ENCODE measurements at places on chromosomes 1 and 21. TPM values are rescaled to one million over a fixed set of nuclear protein-coding genes. Genes with fewer than 3 reads are reported as not detected.

Gene ADAM30
- total RNA-seq: not detected

Gene S100A3
- total RNA-seq: 36.0 TPM

Gene MYBPH
- total RNA-seq: 2.1 TPM

Gene SDHC
- 28.4 TPM for total RNA-seq

Gene MUTYH
- 10.9 TPM for total RNA-seq

Gene MNDA
- 26.3 TPM for total RNA-seq

Gene CRYZ
- 30.4 TPM for total RNA-seq

Gene SH2D2A
- 0.89 TPM for total RNA-seq

Gene NMNAT2
- 0.79 TPM for total RNA-seq

Gene BCAN
- total RNA-seq: 2.1 TPM

Gene CD247
- total RNA-seq: 1.2 TPM

Gene B4GALT2
- 20.8 TPM for total RNA-seq

Gene PMF1
- total RNA-seq: 33.9 TPM

Gene CFAP107
- not detected for total RNA-seq

Gene PPT1
- 47.3 TPM for total RNA-seq

Gene ERMAP
- 10.9 TPM for total RNA-seq

Gene ADAMTS4
- total RNA-seq: 6.8 TPM

Gene FNDC5
- total RNA-seq: 25.4 TPM

Gene H6PD
- 32.6 TPM for total RNA-seq

Gene TTC22
- 3.6 TPM for total RNA-seq

Gene TFF3
- total RNA-seq: 5.1 TPM

Gene TMEM52
- total RNA-seq: 3.6 TPM

Gene STK40
- total RNA-seq: 17.9 TPM

Gene GABRD
- 2.2 TPM for total RNA-seq

Gene RHBDL2
- total RNA-seq: 2.2 TPM

Gene HYI
- total RNA-seq: 27.5 TPM

Gene KCNE1
- 3.4 TPM for total RNA-seq

Gene RPS27
- 2,280 TPM for total RNA-seq

Gene PRAMEF9
- total RNA-seq: not detected

Gene COL8A2
- total RNA-seq: 10.7 TPM

Gene SPRR1A
- total RNA-seq: 6.1 TPM

Gene SMCP
- total RNA-seq: not detected

Gene C1orf141
- total RNA-seq: not detected

Gene LYSMD1
- total RNA-seq: 7.3 TPM

Gene ADGRL2
- total RNA-seq: 172 TPM

Gene AADACL3
- total RNA-seq: 6.1 TPM

Gene LRRIQ3
- total RNA-seq: 0.99 TPM

Gene SYTL1
- total RNA-seq: 22.7 TPM

Gene CYP4A11
- not detected for total RNA-seq

Gene CD1E
- total RNA-seq: 2.7 TPM

Gene VWA1
- 8.6 TPM for total RNA-seq

Gene SYCP1
- total RNA-seq: not detected

Gene ACAP3
- total RNA-seq: 34.6 TPM

Gene KIF17
- 2.5 TPM for total RNA-seq

Gene TLR5
- 5.5 TPM for total RNA-seq

Gene LCE1C
- total RNA-seq: 9.3 TPM

Gene AP4B1
- 25.3 TPM for total RNA-seq

Gene DCST2
- total RNA-seq: 0.49 TPM

Gene BRINP3
- 0.20 TPM for total RNA-seq

Gene CHRM3
- 2.0 TPM for total RNA-seq

Gene OR2G6
- not detected for total RNA-seq

Gene ALX3
- total RNA-seq: not detected

Gene AVPR1B
- total RNA-seq: not detected

Gene C1QA
- total RNA-seq: 37.7 TPM
